ENCODE measurements at places on chromosomes 7 and 10. TPM values are rescaled to one million over a fixed set of nuclear protein-coding genes. Genes with fewer than 3 reads are reported as not detected.

The ARHGEF35 gene
- total RNA-seq = 4.0 TPM

The TRDMT1 gene
- 2.4 TPM for total RNA-seq

The GARIN1A gene
- 0.21 TPM for total RNA-seq

The EPO gene
- total RNA-seq = not detected

The GATAD1 gene
- 9.0 TPM for total RNA-seq

The LLCFC1 gene
- not detected for total RNA-seq

The NKX6-2 gene
- not detected for total RNA-seq

The PNLIPRP1 gene
- total RNA-seq = not detected

The LIPJ gene
- total RNA-seq = not detected

The TMEM72 gene
- not detected for total RNA-seq

The TAS2R4 gene
- total RNA-seq = 0.42 TPM

The MTERF1 gene
- 8.4 TPM for total RNA-seq

The ZNF92 gene
- 4.3 TPM for total RNA-seq

The NUTM2D gene
- 3.8 TPM for total RNA-seq

Data from airway epithelial cell (primary cell).